SK-N-SH (cell line): ENCODE measurements at places on chromosomes 16 and 17.

- DNase-seq, result no peak
Measured at GRCh38 chr17:76252040-76252954, 12.0 kb upstream of the RNF157 start.

GRCh38 chr17:65455154-65455971 is 106.1 kb downstream of the AXIN2 start:
- DNase-seq, result no peak

GRCh38 chr16:27417047-27417671 is 15.2 kb downstream of the IL21R start:
- no peak for DNase-seq

- DNase-seq, result no peak
Measured at GRCh38 chr17:80910043-80910442, 81.6 kb upstream of the CHMP6 start.
